ENCODE measurements at places on chromosomes 1 and 21. TPM values are rescaled to one million over a fixed set of nuclear protein-coding genes. Genes with fewer than 3 reads are reported as not detected.

- no peak overlapping the region for H3K27ac ChIP-seq
- no peak overlapping the region for H3K4me3 ChIP-seq
- no peaks in the 10 kb centered on the region for H3K4me1 ChIP-seq
- DNase-seq, result no peak
- H3K36me3 ChIP-seq, result no peaks in the 10 kb centered on the region
- peaks cover 34% of the 10 kb centered on the region for H3K27me3 ChIP-seq
These were observed 3.0 kb upstream of the LACTBL1 start for GRCh38 chr1:22975694-22976093.

DNA sequence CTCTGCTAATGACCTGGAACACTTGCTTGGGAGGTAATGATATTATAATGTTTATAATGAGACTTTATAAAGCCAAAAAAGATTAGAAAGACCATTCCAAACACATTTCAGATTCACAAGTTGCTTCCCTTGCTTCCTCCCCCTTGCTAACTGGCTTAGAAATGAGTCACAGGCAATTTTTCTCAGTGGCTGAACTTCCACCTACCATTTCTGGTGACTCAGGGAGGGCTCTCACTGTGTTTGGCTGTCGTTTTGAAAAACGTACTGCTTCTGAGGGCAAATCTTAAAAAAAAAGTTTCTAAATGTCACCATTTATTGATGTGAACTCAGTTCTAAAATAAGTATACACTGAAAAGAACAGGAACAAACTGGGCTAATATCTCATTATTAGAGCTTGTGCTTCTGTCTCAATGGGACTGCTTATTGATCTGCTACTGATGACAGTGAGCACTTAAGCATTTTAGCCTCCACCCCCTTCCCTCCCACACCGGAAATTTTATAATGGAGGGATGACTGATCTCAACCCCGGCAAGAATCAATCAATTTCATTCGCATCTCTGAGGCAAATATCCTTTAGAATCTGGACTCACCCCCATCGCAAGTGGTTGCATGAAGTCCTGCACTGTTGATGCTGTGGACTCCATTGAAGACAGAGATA lies 278.3 kb downstream of the KCTD3 start:
- no peaks in the 10 kb centered on the region for H3K27me3 ChIP-seq
- DNase-seq, result no peak
- no peak overlapping the region for H3K27ac ChIP-seq
- no peak overlapping the region for H3K4me3 ChIP-seq

GRCh38 chr1:192993426-192994085 lies 65.6 kb downstream of the UCHL5 start:
- DNase-seq, result no peak
- no peaks in the 10 kb centered on the region for H3K4me1 ChIP-seq
- peaks cover 6% of the 10 kb centered on the region for H3K36me3 ChIP-seq
- no peak overlapping the region for H3K4me3 ChIP-seq

DNA sequence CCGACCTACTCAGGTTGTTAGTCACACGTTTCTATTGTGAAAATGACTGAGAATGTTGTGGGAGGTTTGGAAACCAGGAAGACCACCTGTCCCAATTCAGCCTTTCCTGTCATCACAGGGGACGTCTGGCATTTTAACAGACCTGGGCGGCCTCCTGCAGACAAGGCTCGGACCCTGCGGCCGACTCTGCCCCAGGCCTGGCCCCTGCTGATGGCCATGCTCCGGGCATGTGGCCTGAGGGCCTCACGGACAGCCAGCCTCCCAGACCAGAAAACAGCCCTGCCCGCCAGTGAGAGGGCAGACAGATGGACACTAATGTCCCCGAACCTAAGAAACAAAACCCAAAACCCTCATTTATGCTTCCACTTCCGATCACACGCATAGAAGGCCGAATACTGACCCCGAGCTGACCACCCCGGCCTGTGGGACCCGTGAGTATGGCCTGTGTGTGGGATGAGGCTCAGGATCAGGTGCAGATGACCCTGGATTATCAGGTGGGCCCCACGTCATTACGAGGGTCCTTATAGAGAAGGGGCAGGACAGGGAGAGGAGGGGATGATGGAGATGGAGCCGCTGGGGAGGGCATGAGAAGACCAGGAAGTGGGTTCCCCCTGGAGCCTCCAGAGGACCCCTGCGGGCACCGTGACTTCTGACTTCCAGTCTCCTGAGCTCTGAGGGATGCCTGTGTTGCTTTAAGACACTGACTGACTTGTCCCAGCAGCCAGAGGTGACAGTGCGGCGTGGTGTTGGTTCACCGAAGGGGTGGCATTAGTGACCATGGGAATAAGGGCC lies 9.6 kb downstream of the COL18A1 start:
- DNase-seq, result no peak
- H3K4me1 ChIP-seq, result no peaks in the 10 kb centered on the region
- H3K27ac ChIP-seq, result no peak overlapping the region
- no peaks in the 10 kb centered on the region for H3K36me3 ChIP-seq
- H3K27me3 ChIP-seq, result no peaks in the 10 kb centered on the region

DNA sequence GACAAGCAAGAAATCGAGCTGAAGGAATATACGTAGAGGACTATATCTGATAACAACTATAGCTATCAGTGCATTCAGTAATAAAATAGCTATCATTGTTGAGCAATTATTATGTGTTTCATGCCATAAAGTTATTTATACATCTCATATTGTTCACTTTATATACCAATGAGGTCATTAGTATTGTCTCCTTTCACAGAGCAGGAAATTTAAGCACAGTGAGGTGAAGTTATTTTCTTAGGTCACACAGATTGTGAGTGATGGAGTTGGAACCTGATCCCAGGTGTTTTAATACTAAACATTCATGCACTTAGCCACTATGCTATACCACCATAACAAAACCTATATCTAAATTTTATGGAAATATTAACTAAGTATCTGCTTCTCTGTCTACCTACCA lies 180.5 kb upstream of the DPYD start:
- no peaks in the 10 kb centered on the region for H3K36me3 ChIP-seq
- peaks cover 6% of the 10 kb centered on the region for H3K27me3 ChIP-seq
- no peaks in the 10 kb centered on the region for H3K4me1 ChIP-seq
- H3K4me3 ChIP-seq, result no peak overlapping the region

DNA sequence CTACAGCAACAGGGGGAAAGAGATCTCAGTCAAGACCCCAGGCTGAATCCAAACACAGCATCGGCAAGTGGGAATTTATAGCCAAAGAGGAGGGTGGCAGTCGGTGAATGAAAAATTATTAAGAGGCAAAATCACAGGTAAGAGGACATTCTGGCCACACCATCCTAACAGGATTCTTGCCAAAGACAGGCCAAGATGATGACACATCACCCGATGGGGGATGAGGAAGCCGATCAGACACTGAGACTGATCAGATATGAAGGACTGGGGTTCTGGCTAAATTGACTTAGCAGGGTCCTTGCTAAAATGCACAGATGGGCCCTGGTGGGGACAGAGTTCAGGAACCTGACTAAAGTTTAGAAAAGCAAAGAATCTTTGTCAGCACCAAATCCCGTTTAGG lies 402.2 kb downstream of the SMYD3 start:
- no peaks in the 10 kb centered on the region for H3K27me3 ChIP-seq
- H3K4me1 ChIP-seq, result no peaks in the 10 kb centered on the region
- no peak overlapping the region for H3K4me3 ChIP-seq
- no peak for DNase-seq
- no peak overlapping the region for H3K27ac ChIP-seq

DNA sequence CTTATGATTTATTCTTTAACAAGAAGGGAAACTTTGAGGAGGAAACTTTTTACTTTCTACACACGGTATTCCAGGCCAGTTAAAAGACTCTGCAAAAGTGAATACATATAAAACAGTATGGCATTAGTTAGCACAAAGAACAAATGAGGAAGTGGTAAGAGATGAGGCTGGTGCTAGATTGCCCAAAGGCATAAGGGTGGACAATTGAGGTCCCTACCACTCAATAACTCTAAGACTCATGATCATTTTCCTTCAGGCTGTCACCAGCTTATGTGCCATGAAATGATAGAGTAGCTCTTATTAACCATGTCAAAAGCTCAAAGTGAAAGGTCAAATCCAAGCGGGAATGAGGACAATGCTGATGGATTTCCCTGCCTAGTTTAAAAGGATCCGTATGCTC lies 124.5 kb downstream of the TBX15 start:
- H3K4me1 ChIP-seq, result no peaks in the 10 kb centered on the region
- no peaks in the 10 kb centered on the region for H3K36me3 ChIP-seq
- H3K4me3 ChIP-seq, result no peak overlapping the region

GRCh38 chr1:145796753-145797152 lies 27.1 kb downstream of the RNF115 start:
- H3K27ac ChIP-seq, result no peak overlapping the region
- no peaks in the 10 kb centered on the region for H3K27me3 ChIP-seq
- peaks cover 24% of the 10 kb centered on the region for H3K4me1 ChIP-seq
- no peak overlapping the region for H3K4me3 ChIP-seq

DNA sequence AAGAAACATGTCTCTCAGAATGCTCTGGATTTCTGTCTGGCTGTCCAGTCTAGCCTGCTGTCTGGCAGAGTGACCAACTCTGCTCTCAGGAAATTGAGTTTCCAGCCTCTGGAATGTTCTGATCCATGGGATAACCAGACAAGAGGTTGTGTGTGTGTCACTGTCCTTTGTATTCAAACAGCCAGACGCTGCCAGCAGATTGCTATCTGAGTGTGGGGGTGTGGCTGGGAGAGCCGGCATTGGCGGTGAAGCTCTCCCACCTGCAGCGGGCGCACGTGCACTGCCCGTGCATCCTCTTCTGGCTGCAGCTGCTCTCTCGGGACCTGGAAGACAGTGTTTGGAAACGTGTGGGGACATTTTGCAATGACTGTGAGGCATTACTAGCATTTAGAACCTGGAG lies 26.1 kb downstream of the PKP1 start:
- no peak overlapping the region for H3K4me3 ChIP-seq
- no peak overlapping the region for H3K27ac ChIP-seq
- H3K27me3 ChIP-seq, result peaks cover 25% of the 10 kb centered on the region

- no peak overlapping the region for H3K27ac ChIP-seq
- H3K4me3 ChIP-seq, result no peak overlapping the region
- peaks cover 4% of the 10 kb centered on the region for H3K36me3 ChIP-seq
- DNase-seq, result no peak
- H3K27me3 ChIP-seq, result peaks cover 7% of the 10 kb centered on the region
- H3K4me1 ChIP-seq, result peaks cover 9% of the 10 kb centered on the region
These were observed 213.5 kb downstream of the LYPLAL1 start for GRCh38 chr1:219387211-219387610.

DNA sequence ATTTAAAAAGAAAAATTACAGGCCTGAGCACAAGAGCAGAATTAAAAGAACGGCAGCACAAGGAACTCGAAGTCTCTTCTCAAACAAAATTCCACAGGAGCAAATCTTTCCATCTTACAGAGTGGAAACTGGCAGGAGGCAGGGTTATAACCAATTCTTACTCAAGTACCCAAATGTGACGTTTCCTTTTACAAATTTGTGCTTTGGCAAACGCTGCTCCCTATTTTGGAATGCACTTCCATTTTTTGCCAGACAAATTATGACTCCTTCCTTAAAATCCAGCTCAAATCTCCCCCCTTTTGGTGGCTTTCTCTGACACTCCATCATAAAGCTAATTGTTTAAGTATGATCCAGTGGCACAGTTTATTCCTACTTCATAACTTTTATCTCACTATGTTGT lies 7.8 kb downstream of the ERI3 start:
- DNase-seq, result no peak
- H3K27me3 ChIP-seq, result no peaks in the 10 kb centered on the region
- no peak overlapping the region for H3K27ac ChIP-seq
- H3K36me3 ChIP-seq, result peaks cover 2% of the 10 kb centered on the region
- no peak overlapping the region for H3K4me3 ChIP-seq

SMCP gene
- not detected for total RNA-seq

DNA sequence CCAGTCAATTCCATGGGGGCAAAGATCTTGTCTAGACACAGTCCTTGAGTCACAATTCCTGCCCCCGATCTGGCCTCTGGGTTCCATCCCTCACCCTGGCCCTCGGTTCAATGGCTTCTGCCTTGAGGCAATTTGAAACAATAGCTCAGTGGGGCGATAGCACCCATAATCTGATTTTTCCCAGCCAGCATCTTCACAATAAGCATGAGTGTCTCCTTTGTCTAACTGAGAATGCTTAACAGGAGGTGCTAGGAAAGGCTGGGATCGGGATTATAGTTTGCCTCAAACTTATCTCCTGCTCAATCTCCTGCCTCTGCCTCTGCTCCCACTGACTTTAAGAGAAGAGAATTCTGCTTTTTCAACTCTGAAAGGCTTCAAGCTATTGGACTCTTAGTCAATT lies 293.9 kb upstream of the PROX1 start:
- H3K4me1 ChIP-seq, result peaks cover 5% of the 10 kb centered on the region
- DNase-seq, result no peak
- H3K4me3 ChIP-seq, result no peak overlapping the region

GRCh38 chr1:42817976-42818375 lies 779 bp upstream of the SVBP start:
- DNase-seq, result no peak
- no peaks in the 10 kb centered on the region for H3K27me3 ChIP-seq

DNA sequence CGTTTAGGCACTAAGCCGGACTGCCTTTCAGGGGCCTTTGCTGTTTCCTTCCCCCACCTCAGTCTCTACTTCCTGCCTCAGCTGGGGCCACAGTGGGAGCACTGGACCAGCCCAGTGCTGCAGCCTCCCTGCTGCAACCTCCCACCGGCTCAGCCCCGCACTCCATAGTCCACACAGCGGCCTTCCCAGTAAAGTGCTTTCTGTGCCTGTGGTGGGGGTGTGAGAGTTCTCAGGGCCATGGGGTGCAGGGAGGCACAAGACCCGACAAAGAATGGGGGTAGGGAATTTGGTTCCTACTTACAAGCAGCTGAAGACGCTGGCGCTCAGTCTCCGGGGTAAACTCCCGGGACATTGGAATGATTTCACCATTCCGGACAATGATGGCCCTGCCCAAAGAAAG lies 3.5 kb downstream of the PPM1J start:
- H3K36me3 ChIP-seq, result peaks cover 2% of the 10 kb centered on the region
- peaks cover 28% of the 10 kb centered on the region for H3K27me3 ChIP-seq
- DNase-seq, result no peak
- H3K4me1 ChIP-seq, result peaks cover 30% of the 10 kb centered on the region

DNA sequence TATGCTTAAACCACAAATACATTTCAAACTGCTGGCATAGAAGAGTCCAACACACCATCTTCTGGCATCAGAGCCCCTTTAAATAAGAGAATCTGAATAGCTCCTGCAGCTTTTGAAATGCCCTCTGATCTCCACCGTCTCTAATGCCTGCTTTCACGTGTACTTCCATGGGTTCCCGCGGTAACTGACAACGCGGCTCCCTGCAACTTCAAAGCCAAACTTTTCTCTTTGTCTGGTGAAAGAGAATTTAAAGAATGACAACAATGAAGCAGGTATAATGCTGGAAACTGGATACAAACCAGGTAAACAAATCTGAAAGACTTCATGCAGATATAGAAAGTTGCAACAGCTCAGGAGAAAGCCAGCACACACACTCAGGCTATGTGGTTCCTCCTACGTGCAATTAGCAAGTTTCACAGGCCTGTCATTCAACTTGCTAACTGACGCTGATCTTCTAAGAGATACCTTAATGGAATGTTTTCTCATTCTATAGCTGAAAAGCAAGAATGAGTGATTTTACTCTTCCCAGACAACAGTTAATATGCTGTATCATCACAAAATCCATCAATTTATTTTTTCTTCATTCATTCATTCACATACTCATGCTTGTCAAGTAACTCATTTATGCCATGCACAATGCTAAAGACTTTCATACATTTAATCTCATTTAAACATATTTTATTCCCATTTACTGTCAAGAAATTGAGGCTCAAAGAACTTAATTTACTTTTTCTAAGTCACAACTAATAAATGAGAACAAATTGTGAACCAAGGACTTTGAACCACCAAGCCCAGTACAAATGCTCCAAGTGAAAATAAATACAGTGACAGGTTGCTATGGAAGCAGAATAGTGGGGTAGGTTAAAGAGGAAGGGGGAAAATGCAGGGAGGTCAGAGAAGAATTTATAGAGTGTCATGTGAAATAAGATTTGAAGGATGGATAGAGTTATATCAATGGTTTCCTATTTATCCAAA lies 202.7 kb upstream of the SNX7 start:
- H3K36me3 ChIP-seq, result no peaks in the 10 kb centered on the region
- DNase-seq, result no peak
- H3K4me3 ChIP-seq, result no peak overlapping the region
- no peak overlapping the region for H3K27ac ChIP-seq
- H3K27me3 ChIP-seq, result no peaks in the 10 kb centered on the region

Measured in activated T-cell treated with anti-CD3 and anti-CD28 coated beads, Interleukin-2, amount 50 U/mL, for 72 hours (primary cell).